ENCODE measurements at places on chromosomes 3 and 15.

DNA sequence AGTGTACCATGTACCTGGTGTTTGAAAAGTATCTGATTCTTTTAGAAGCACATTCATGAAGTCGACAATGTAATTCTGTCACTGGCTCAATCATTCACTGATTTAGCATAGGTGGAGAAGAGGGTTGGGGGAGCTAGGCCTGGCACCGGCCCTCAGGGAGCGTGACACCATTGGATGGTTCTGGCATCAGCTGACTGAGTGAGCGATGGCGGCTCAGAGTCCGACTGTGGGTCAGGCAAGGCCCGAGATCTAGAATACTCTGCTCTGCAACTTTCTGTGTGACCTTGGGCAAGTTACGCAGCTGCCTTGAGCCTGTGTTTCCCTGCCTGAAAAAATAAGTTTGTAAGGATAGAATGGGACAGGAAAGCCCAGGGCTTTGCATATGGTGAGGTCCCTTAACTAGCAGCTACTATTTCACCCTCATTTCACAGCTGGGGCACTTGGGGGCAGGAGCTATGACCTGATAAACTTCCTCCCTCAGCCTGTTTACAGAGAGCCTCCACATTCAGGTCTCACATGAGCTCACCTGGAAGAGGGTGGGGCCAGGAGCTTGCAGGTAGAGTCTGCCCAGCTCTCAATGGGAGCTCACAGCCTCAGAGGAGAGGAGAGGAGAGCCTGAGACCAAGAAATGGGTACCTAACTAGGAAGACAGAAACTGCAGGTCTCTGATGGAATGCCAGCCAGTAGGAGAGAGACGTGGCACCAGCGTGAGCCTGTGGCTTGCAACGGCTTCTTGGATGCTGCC is 153.7 kb upstream of the TLE3 start:
- no peak for DNase-seq

DNA sequence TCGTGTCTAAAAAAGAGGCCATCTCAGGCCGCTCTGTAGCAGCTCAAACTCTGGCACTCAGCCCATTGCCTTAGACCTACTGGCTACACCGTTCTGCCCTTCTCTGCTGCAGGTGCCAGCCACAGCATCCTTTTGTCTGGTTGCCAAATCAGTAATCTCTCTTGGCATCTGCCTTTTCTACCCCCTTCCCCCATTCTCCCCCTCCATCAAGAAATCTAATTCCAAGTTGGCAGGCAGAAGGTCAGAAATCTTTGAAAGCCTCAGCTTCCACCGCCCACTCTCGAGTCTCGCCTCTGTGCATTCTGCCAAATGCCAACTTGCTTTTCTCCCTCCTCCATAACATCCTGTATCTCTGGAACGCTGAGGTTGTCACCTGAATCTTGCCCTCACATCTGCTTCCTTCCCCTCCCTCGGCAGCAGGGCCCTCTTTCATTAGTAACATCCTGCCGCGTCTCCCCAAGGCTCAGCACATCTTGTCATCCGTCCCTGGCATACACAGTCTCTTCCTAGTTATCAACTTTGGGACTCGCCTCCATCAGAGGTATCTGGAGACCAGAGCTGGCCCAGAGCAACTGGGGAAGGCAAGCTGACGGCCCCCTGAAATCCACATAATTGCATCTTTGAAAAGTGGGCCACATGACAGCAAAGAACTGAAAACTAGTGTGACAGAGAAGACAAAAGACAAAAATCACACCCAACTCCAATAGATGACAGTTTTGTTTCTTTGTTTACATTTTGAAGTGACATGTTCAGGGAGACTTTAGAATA is 312.0 kb upstream of the CCDC54 start:
- DNase-seq, result peak; percentile 61

GRCh38 chr3:100662113-100662823 is 47.0 kb upstream of the TFG start:
- DNase-seq, result no peak

GRCh38 chr3:140258222-140258724 is 323.3 kb downstream of the CLSTN2 start:
- no peak for DNase-seq

GRCh38 chr3:29420106-29420505 is 139.2 kb downstream of the RBMS3 start:
- DNase-seq, result peak; percentile 82

DNA sequence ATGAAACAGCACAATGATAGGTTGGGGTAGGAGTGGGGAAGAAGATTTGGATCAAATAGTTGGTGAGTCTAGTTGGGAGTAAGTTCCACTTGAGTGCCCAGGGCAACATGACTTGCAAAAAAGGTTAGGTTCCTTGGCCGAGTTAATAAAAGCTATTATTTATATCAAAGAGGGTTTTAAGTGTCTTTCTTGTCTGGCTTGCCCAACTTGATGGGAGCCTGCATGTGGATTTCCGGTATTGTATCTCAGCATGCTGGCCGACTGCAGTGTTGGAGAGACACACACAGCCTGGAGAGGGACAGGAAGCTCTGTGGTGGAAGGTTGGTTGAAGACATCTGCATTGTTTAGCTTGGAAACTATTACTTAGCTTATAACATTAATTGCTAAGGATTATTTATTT is 449.5 kb upstream of the TBL1XR1 start:
- DNase-seq, result no peak

- DNase-seq, result peak; percentile 25
Measured at GRCh38 chr3:40899286-40899712, 300.0 kb upstream of the CTNNB1 start.

- DNase-seq, result peak; percentile 22
Measured at GRCh38 chr15:73344056-73344455, 24.7 kb downstream of the HCN4 start.

DNA sequence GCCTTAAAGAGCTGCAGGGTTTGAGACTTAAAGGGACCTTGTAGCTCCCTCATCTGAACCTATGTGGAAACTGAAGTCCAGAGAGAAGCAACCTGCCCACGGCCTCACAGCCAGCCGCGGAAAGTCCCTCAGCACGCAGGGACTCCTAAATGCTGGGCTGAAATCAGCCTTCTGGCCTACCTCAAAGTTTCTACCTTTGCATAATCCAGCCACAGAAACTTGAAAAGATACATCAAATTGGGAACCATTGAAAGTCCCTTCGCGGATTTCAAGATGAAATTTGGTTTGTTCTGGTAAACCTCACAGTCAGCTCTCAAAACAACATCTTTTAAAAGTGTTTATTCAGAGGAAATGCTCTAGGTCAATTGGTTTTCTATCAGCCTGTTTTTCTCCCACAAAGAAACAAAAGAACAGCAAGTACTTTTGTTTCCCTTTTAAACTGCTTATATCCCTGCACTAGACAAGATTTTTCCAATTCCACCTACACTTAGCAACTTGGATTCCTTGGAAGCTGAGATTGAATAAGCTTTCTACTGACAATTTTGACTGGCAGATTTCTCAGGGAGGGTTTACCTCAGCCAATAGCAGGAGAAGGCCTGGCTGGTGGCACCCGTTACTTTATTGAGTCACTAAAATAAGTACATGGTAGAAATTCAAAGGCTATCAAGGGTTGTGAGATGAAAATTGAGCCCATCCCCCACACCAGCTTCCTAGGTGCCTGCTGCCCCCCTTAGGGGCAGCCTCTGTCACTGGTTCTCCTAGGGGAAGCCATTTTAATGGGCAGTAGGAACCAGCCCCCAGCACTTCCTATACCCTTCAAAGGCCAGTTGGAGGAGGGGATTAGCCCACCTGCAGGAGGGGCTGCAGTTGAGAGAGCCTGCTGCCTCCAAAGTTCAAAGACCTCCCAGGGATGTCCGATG is 171.2 kb downstream of the ADAMTS17 start:
- DNase-seq, result no peak

DNA sequence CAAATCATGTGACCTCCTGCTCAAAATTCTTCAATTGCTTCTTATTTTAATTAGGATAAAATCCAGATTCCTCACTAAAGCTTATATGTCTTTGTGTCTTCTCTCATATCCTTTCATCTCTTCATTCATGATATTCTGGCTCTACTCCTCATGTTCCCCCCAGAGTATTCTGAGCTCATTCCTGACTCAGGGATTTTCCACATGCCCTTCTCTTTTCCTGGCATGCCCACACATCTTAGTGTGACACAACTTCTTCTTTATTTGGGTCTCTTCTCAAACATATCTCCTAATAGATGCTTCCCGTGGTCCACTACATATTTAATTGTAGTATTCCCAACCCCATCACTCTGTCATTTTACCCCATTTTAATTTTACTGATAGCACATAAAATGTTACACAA is 15.2 kb upstream of the MBNL1 start:
- no peak for DNase-seq

- no peak for DNase-seq
Measured at GRCh38 chr15:31036783-31037182, 45.4 kb upstream of the MTMR10 start.

DNA sequence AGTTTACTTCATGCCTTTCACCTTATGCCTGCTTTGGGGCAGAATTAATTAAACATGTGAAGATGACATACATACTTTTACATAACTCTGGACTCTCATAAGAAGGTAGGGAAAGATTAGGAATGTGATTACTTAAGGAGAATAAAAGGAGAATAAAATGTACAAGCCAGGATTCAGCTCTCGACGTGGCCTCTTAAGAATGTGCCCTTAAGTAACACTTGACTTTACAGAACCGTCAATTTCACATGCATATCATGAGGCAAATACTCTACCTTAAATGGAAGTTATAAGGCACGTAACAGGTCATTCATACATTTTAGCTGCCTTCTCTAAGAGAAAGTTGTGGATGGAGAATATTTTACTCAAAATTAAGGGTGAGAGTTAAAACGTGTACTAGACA is 263.7 kb upstream of the LMCD1 start:
- DNase-seq, result no peak

GRCh38 chr3:24589513-24589851 is 94.8 kb upstream of the THRB start:
- DNase-seq, result no peak

GRCh38 chr15:26771168-26771567 is 1.7 kb downstream of the GABRB3 start:
- DNase-seq, result no peak

DNA sequence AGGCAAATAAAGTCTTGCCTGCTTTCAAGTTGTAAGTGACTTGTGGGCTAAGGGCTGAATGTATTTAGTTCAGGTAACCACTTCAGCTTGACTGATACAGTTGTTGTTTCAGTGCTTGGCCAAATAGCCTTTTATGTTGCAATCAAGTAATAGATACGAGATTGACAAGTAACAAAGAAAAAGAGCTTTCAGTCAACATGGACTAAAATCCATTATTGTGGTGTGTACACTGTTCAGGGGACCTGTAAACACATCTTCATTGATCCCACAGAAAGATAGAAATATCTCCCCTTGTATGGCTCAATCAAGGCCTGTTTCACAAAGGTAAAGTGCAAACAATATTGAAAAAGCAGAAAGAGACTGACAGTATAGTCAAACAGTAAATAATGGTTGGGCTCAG is 224.8 kb upstream of the TMCO5A start:
- DNase-seq, result no peak

GRCh38 chr3:195448205-195448875 is 5.5 kb upstream of the ACAP2 start:
- DNase-seq, result no peak

GRCh38 chr3:135238236-135238830 is 443.3 kb downstream of the EPHB1 start:
- DNase-seq, result no peak

DNA sequence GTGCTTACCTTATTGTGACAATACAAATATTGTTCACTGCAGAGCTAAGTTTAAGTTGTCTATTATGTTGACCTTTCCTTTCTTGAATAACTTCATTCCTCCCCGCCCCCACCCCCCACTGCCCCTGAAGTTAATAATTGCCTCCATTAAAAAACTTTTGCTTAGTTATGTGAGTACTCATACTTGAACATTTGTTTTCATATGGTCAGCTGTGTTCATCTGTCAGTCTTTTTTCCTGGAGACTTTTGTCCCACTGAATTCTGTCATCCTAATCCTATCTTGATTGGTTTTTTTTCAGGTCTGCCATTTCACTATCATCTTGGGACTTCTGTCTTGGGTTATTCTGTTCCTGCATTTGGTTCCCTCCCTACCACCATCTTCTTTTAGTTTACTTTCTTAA is 8.5 kb downstream of the SLC25A36 start:
- DNase-seq, result no peak

DNA sequence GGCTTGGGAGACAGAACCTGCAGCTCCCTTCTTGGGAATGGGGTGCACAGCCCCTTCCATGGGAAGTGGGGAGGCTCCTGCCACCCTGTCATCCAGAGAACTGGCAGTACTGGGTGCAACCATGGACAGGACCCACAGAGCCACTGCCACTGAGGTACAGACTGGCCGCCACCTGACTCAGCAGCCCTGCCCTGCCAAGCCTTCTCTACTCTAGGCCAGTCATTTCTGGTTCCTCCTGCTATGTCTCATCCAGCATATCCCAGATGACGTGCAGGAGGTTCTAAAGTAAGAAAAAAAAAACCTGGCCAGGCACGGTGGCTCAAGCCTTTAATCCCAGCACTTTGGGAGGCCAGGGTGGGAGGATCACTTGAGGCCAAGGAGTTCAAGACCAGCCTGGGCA is 76.9 kb upstream of the RPL32 start:
- DNase-seq, result no peak

DNA sequence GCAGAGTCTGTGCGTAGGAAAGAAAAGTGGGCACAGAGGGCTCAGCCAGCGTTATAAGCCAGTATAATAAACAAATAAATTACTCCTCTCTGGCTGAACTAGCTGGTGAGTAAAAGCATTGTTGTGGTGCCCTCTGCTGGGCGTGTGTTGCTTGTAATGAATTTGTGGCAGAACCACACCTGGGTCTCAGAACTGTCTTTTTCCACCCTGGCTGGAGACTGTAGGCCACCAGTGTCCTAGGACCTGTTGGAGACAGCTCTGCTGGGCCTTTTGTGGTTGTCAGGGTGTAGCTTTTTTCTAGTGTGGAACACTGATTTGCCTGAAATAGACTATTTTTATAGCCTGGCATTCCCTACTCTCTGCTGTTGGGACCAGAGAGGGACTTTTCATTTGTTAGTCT is 130.5 kb upstream of the EIF1B start:
- DNase-seq, result peak; percentile 55

- no peak for DNase-seq
Measured at GRCh38 chr3:13419505-13420044, 547 bp downstream of the NUP210 start.

DNA sequence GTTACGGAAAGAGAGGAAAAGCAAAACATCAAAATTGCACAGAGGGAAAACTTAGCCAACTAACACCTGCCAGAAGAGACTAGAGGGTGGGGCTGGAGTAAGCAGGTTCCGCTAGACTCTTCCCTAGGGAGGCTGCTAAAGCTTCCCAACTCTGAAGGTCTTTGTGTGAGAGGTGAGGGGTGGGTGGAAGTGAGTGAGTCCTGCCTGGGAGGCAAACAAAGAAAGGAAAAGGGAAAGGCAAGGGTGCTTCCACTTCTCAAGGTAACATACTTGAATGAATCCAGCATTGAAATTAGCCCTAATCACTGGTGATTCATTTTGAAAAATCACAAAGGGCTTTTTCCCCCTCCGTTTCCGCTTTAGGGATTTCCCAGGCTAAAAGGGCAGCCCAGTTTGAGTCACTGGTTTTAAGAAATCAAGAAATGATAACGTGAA is 220.5 kb upstream of the ADAMTS9 start:
- DNase-seq, result peak; percentile 50

- DNase-seq, result no peak
Measured at GRCh38 chr15:89769366-89769765, 6.8 kb upstream of the MESP2 start.
